Right ventricle myocardium inferior (tissue), 1 donor: ENCODE measurements at places on chromosomes 7 and 10.

- no peak for DNase-seq
These were observed 213.7 kb upstream of the IGFBP3 start for GRCh38 chr7:46134795-46135194.

GRCh38 chr10:71795248-71795647 lies 21.9 kb upstream of the VSIR start:
- no peak for DNase-seq

- no peak for DNase-seq
These were observed 2.5 kb upstream of the SLIT1 start for GRCh38 chr10:97188261-97188711.

GRCh38 chr10:106872176-106872575 lies 292.3 kb downstream of the SORCS1 start:
- DNase-seq, result no peak

GRCh38 chr7:123437447-123437995 lies 96.9 kb downstream of the IQUB start:
- no peak for DNase-seq

DNA sequence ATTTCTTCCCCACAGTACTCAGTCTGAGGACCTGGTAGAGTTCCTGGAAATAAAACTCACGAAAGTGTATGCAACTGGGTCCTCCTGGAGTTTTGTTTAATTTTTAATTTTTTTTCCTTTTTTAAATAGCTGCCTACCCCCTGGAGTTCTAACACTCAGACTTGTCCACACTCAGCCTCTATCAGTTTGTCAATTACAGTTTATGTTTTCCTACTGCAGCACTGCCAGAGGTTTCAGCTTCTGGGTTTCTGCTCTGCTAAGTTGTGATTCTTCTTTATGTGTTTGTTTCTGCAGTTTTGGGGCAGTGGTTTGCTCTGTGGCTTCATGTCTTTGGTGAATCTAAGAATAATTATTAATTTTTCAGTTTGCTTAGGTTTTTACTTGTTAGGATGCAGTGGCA lies 59.2 kb downstream of the TBC1D12 start:
- DNase-seq, result no peak

DNA sequence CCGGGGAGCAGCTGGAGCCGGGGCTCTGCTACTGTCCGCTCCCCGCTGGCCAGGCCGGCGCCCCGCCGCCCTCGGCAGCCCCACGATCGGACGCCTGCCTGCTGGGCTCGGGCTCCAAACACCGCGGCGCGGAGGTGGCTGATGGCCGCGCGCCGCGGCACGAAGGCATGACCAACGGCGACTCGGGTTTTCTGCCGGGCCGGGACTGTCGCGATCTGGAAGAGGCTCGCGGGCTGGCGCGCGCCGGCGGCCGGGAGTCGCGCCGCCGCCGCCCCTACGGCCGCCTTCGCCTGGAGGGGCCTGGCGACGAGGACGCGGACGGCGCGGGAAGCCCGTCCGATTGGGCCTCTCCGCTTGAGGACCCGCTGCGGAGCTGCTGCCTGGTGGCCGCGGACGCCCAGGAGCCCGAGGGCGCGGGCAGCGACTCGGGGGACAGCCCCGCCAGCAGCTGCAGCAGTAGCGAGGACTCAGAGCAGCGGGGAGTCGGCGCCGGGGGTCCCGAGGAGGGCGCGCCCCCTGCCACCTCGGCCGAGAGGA lies 570 bp downstream of the TBC1D12 start:
- DNase-seq, result no peak

DNA sequence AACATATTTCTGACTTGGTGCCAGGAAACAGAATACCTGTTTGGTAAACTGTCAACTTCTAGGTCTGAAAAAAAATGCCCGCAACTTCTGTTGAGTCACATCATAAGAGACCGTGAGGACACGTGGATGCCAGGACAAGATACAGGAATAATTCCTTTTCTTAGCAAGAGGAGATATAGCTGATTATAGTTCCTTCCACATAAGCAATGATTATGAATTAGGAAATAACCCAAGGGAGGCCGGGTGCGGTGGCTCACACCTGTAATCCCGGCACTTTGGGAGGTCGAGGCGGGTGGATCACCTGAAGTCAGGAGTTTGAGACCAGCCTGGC lies 75.2 kb downstream of the CDC123 start:
- no peak for DNase-seq

- DNase-seq, result no peak
These were observed 513.4 kb downstream of the ANKRD7 start for GRCh38 chr7:118737935-118738334.

- DNase-seq, result no peak
These were observed 151.3 kb downstream of the TRIL start for GRCh38 chr7:28806841-28807240.

- peak; percentile 95 for DNase-seq
These were observed 875 bp upstream of the DDIT4 start for GRCh38 chr10:72272689-72273409.

DNA sequence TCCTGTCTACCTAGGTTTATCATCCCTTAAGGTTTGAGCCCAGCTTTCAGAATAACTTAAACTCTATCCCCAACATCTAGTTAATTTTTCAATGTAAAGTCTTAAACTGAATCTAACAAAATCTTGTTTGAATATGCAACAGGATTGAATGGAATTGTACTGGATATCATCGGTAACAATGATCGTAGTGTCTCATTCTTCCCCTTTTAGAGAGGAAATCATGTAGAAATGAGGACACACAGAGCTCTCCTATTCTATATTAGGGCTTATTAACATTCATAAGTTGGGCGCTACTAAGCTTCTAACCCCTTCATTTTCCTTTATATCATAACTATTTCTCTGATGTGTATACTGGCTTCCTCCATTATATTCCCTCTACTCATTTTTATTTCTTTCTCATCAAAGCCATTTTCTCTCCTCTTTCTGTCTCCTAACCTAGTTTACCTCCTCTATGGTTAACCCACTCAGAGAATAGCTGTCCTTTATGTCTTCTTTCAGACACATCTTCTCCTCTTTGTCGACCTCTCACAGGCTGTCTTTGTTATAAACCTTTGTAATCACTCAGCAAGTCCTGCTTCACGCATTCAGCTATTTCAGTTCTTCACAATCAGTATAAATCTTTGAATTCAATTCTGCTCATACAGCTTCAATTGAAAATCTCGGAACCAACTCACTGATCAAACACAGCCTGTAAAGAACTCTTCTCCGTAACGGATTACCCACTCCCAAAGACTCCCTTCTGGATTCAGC lies 1019.0 kb upstream of the C7orf33 start:
- DNase-seq, result no peak

DNA sequence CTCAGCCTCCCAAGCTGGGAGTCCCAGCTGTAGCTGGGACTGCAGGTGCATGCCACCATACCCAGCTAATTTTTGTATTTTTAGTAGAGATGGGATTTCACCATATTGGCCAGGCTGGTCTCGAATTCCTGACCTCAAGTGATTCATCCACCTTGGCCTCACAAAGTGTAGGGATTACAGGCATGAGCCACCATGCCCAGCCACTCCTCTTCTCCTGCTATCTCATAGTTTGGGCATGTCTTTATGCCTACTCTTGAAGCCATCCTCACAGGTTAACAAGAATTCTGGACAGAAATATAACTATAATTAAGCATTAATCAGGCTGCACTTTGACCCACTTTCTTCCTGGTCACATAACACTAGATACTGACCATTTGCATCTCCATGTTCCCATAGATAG lies 28.6 kb upstream of the C10orf67 start:
- no peak for DNase-seq

- peak; percentile 7 for DNase-seq
These were observed 243.8 kb downstream of the TCERG1L start for GRCh38 chr10:131067690-131068089.

DNA sequence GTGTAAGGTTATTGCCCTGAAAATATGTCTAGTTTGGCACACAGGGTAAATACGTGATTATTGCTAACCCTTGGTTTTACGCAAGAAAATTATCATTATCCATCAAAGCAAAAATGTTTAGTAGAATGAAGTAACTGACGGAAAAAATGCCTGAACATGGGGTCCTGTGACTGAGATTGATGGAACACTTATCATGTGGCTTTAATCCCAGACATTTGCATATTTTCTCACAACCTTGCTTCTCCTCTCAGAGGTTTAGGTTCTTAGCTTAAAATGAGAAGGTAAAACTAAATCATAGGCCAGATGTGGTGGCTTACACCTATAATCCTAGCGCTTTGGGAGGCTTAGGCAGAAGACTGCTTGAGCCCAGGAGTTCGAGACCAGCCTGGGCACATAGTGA lies 1010.7 kb downstream of the LRMDA start:
- no peak for DNase-seq

- DNase-seq, result no peak
These were observed 138.8 kb upstream of the SHH start for GRCh38 chr7:155950898-155951553.

- no peak for DNase-seq
These were observed 156.1 kb upstream of the CTBP2 start for GRCh38 chr10:125316436-125316835.

DNA sequence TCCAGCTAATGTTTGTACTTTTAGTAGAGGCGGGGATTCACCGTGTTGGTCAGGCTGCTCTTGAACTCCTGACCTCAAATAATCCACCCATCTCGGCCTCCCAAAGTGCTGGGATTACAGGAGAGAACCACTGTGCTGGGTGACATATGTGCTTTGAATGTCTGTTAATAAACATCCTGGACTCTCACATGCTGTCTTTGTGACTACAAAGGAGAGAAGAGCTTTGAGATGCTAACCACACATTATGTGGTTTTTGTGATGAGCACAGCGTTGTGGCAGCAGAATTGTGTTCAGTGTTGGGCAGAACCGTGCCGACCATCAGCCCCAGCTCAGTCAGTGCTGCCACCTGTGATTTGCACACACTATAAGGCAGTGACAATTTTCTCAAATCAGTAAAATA lies 500.1 kb upstream of the KLF6 start:
- no peak for DNase-seq

DNA sequence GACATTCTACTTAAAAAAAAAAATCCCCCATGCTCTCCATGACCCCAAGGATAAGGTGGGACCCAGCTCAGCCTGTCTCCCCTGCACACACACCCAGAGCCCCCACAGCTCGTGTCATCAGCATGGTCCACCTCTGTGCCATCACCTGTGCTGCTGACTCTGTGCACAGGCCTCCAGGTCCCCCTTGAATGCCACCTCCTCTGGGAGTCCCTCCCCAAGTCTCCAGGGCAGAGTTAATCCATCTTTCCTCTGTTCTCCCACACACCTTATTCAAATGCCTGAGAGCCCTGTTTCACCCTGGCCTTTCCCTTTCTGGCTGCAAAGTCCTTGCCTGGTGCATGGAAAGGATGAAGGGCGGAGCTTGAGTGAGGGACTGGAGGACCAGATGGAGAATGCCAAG lies 194.1 kb upstream of the LYZL2 start:
- no peak for DNase-seq

GRCh38 chr10:3036155-3037021 lies 31.0 kb upstream of the PFKP start:
- DNase-seq, result no peak

DNA sequence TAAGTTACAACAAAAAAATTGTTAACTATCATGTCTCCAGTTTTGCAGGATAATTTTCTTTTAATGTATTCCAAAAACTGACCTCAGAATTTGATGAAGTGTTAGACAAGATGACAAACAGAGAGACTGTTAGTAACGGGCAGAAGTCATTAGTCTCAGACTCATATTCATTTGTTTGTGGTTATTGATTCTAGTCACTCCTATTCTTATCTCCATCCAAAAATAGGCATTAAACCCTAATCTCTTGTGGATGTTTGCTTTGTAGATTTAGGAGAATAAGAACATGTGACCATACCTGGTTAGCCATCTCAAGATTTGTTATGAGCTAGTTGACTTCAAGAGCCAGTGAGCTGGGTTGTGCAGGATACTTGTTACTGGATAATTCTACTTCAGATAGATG lies 261.1 kb downstream of the AUTS2 start:
- DNase-seq, result no peak

DNA sequence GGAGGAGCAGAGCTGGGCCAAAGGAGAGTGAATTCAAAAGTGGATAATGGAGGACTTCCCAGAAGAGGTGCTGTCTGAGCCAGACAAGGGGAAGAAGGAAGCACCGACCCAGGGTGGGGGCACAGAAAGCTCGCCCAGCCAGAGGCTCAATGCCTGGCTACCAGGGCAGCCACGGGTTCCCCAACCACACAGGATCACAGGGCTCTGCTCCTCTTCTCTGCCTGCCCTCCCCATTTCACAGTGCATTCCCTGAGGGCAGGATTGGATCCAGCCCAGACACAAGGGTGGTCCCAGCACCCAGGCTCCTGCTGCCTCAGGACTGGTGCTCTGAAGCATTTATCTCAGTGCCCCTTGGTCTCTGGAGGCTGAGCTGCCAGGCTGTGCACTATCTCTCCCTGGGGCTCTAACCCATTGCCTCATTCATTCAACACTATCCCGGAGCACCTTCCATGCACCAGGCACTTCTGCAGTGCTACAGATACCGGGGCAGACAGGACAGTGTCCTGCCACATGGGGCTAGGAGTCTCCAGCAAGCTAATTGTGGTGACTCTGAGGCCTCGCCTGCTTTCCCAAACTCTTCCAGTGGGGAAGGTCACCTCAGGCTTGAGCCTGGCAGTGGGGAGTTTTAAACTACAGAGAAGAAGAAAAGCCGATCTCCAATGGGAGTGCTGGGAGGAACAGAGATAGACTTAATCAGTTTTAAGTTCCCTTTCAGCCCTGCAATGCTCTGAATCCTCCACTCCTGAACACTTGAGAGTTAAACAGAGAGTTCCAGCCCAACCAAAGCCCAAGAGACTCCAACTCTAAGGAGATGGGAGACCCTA lies 201.8 kb upstream of the ZMIZ1 start:
- no peak for DNase-seq

DNA sequence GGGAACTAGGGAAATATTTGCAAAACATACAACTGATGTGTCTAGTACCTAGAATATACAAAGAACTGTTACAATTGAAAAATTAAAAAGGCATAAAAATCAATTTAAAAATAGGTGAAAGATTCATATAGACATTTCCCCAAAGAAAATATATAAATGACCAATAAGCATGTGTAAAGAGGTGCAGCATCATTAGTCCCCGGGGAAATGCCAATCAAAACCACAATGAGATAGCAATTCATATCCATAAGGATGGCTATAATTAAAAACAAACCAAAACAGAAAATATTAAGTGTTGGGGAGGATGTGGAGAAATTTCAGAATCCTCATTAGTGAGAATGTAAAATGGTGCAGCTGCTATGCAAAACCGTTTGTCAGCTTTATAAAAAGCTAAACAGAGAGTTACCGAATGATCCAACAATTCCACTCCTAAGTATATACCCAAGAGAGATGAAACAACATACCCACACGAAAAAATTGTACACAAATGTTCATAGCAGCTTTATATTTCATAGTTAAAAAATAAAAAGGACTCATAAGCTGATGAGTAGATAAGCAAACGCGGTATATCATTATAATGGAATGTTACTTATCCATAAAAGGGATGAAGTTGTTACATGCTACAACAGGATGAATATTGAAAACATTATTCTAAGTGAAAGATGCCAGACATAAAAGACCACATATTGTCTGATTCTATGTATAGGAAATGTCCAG lies 210.1 kb upstream of the INHBA start:
- DNase-seq, result no peak
